Stimulated activated CD4-positive, alpha-beta T cell treated with anti-CD3 and anti-CD28 coated beads, Interleukin-4, amount 100 ng/mL, for 1 hour (primary cell): ENCODE measurements at places on chromosomes 4 and X.

- DNase-seq: no peak
These were observed 67.1 kb downstream of the PRDM5 start for GRCh38 chr4:120855307-120856001.

- no peak for DNase-seq
These were observed 821 bp upstream of the TMEM128 start for GRCh38 chr4:4248885-4249203.

DNA sequence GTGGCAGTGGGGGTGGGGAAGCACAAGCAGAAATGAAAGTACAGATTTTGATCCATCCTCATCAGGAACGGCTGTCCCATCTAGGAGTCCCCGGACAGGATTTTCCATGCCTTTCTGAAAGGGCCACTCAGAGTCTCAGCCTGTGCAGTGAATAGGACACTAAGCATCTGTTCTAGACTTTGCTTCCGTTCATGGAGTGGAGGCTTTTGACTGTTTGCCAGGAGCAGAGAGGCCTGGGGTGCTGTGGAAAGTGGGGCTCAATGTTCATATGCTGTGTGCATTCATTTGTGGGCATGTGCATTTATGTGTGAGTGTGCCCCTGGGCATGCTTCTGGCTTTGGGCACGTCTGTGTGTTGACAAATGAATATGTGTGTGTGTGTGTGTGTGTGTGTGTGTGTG is 25.6 kb upstream of the MAMLD1 start:
- DNase-seq: no peak

DNA sequence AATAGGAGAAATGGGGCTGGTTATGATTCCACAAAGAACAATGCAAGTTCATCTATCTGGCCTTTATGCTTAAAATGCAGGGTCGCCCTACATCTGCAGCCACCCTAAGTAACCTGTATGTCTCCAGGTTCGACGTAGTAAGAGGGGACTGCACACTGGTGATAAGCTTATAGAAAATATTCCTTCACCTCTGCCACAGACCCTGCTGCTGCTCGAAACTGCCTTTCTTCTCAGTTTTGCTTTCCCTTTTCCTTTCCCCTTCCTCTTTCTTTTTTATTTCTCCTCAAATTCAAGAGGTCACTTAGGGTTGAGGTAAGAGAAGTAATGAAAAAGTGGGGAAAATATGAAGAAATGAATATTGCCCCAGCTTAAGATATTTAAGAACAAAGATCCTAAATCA is 123.5 kb downstream of the DCHS2 start:
- no peak for DNase-seq

DNA sequence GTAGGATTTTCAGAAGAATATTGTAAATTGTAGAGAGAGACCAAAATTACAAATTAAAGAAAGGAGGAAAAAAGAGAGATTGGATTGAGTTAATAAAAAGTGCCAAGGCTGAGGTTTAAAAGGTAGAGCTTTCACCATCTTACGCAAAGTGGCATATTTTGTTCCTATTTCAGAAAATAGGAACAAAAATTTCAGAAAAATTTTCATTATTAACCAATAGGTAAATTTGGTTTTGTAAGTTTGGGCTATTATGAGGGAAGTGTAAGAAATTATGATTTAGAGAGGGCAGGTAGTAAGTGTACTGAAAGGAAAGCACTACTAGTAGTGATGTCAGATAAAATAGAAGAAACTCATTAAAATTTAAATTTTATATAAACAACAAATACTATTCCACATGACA is 479.7 kb downstream of the ACTRT1 start:
- no peak for DNase-seq

- no peak for DNase-seq
These were observed 304.9 kb upstream of the RPS6KA3 start for GRCh38 chrX:20571611-20572010.

GRCh38 chr4:120056246-120056645 is 10.4 kb downstream of the MAD2L1 start:
- DNase-seq: no peak

DNA sequence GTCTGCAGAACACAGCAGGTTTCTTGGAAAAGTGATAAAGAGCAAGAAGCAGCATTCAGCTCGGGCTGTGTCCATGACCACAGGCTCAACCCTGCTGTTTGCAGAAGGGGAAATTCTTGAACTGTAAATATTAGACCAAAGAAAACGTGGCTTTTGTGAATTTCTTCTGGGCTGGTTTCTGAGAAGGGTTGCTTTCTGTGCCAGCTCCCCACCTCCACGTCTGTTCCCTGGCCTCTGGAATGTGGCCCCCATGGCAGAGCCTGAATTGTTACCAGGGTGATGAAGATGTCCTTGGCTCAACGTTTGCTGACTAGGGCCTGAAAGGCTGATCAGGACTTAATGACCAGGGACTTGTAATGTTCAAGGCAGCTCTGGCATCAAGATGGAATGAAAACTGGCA is 116.0 kb downstream of the CPEB2 start:
- DNase-seq: no peak

DNA sequence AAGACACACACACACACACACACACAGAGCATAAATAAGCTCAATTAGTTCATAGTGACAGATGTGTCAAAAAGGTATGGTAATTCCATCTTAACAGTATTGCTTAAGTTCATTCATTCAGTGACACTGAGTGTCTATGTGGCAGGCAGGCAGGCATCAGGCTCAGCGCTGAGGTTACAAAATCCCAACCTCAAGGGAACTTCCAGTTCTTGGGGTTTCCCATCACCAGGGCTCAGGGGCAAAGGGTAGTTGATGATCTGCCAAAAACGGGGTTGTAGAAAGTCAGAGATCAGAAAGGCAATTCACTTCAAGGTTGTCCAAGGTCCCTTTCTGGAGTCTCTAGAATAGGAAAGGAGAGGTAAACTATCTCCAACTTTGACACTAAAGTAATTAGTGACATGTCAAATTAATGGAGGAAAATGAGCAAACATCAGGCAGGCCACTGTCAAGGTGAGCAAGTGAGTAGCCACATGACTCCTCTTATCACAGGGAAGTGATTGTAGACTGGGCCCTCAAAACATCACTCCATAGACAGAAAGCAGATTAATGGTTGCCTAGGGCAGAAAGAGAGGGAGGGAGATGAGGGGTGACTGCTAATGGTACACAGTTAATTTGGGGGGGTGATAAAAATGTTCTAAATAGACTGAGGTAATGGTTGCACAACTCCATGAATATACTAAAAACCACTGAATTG is 41.8 kb downstream of the GPC4 start:
- no peak for DNase-seq

GRCh38 chr4:138959097-138959815 is 56.3 kb upstream of the NOCT start:
- no peak for DNase-seq

DNA sequence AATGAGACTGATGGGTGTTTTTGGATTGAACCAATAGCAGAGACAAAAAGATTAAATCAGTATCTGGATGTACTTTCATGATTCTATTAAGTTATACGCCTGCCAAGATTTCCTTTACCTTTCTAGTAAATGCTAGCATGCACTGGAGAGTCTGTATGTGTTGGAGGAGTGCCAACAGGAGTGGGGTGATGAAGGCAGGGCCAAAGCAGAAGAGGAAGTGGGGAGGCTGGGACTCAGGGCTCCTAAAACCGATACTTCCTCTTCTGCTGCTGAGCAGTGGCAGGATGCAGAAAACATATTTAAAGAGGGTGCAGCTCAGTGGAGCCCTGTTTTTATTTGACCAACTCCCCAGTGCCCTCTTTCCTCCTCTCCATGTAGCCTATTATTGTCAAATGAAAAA is 5.6 kb downstream of the CYSLTR1 start:
- no peak for DNase-seq

GRCh38 chr4:106775636-106776035 is 260.5 kb downstream of the DKK2 start:
- DNase-seq: no peak

GRCh38 chrX:11064276-11064675 is 46.9 kb upstream of the HCCS start:
- DNase-seq: no peak

- no peak for DNase-seq
These were observed 6.4 kb downstream of the SLBP start for GRCh38 chr4:1705732-1706131.

- no peak for DNase-seq
These were observed 165.4 kb upstream of the MAD2L1 start for GRCh38 chr4:120232050-120232449.

DNA sequence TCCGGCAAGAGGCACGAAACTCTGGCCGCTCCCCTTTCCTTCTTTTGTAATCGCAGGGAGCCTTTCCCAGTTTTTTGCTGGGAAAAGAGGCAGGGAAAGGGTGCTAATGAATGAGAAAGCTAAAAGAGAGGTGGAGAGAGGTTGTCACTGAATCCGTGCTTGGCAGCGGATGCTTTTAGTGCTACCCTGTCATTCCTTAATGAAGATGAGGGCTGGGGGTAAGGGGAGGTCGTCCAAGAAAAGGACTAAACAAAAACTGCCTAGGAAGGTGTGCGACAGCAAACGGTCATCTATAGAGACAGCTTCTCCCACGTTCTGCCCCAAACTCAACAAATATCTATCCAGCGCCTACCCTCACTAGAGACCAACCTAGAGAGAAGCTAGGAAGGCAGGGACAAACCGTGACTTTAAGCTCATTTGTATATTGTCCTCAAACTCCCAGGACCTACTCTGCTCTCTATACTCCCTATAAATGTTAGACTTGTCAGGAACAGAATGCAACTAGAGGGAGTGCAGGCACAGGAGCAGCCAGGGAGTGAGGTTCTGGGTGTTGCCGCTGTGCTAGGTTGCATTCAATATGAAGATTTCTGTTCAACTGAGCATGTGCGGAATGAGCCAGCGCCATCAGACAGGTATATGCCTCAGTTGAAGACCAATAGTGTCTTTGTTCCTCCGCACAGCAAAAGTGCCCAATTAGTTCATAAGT is 777 bp upstream of the CASK start:
- DNase-seq: peak; percentile 26

DNA sequence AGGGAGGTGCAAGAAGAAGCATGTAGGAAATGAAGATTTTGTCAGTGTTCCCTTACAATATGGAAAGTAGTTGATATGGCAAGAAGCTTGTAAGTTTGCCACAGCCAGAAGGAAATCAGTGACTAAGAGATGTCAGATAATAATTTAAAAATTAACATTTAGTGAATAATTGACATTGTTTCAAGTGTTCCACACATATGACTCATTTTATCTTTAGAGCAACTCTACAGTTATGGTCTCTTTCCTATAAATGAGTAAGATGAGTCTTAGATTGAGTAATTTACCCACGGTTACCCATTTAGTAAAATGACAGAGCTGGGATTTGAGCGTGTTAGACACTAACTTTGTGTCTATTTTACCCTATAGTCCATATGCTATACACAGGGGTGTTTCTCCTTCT is 300.3 kb upstream of the IRS4 start:
- DNase-seq: no peak

DNA sequence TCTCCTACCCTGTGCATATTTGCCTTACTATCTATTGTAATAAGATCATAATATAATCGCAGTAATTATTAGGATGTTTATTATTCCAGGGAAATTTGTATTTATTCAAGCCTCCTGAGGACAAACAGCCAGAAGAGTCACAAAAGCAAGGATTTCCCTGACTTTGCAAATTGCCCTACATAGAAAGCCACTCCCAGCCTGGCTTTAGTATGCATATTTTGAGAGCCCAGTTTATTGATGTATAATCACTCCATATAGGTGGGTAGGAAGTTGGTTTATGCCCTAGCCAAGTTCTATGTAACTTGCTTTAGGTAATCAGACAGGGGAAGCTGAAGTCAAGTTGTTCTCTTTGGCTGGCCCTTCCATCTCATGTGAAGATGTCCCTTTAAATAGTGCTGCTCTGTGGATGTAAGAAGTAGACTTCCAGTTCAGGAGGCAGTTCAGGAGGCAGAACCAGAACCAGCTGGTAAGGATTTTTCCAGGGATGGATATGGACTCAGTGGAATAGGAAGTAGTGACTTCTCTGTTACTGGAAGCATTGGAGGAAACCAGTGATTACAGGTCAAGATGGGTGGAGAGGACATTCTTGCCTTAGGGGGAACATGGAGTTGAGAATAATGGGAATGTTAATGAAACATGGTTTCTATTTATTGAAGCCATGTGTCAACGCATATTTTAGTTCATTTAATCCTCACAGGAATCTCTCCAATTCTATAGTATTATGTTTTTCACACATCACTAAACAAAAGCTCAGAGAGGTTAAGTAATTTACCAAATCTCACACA is 70.5 kb upstream of the KIT start:
- no peak for DNase-seq

DNA sequence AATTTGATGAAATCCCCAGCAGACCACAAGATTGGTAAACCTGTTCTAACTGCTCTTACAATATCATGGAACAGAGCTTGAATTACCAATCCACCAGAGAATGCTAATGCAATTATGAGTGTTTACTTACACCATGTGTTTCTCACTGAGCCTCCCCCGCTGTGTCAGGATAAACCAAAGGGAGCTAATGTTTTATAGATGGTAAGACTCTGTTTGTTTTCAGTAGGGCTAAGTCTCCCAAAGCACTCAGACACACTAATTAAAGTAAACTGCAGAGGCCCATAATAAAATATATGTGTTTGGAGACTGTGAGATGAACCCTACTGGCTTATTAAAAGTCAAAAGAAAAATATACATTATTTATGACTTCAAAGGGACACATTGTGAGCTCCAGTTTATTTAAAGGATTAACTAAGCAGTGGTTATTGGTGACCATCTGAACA is 261.7 kb upstream of the FAM241A start:
- DNase-seq: no peak

- DNase-seq: no peak
These were observed 101.9 kb downstream of the AMMECR1 start for GRCh38 chrX:110216027-110216426.

GRCh38 chr4:138408758-138409157 is 166.6 kb upstream of the SLC7A11 start:
- no peak for DNase-seq

GRCh38 chrX:21993265-21993664 is 38.9 kb upstream of the PHEX start:
- no peak for DNase-seq

GRCh38 chrX:43087830-43088229 is 309.9 kb upstream of the PPP1R2C start:
- no peak for DNase-seq

DNA sequence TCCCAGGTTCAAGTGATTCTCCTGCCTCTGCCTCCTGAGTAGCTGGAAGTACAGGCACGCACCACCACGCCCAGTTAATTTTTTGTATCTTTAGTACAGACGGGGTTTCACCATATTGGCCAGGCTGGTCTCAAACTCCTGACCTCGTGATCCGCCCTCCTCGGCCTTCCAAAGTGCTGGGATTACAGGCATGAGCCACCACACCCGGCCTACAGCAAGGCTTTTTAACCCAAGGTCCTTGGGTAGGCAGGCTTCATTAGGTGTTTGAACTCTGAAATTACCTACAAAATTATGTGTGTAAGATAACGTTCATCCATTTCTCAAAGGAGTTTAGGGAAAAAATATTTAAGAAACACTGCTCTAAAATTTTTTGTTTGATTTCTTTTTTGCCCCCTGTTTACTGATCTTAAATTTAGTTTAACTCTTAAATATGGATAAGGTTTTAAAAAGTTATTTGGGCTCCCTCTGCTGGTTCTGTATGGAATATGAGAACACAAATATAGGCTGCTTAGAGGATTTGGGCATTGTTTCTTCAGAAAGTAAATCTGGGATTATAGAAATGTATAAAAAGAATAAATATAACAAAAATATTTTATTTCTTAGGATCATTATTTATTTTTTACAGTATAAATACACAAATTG is 92.8 kb downstream of the CBR4 start:
- no peak for DNase-seq

GRCh38 chr4:179097741-179098140 is 1655.5 kb upstream of the AGA start:
- no peak for DNase-seq
